Hepatic stellate cell (primary cell): ENCODE measurements at places on chromosomes 12 and 14.

GRCh38 chr12:122282061-122282460, 15.8 kb upstream of the VPS33A start:
- peak; percentile 73 for DNase-seq

- DNase-seq = peak; percentile 88
These were observed 58.6 kb downstream of the TSPAN9 start for GRCh38 chr12:3135522-3136461.

GRCh38 chr12:117015811-117016210, 83.4 kb downstream of the TESC start:
- DNase-seq = no peak

- no peak for DNase-seq
These were observed 96.6 kb upstream of the G2E3 start for GRCh38 chr14:30462358-30462757.

GRCh38 chr14:80560800-80561657, 349.7 kb upstream of the DIO2 start:
- DNase-seq = no peak

GRCh38 chr12:89863968-89864367, 155.3 kb upstream of the ATP2B1 start:
- no peak for DNase-seq

- no peak for DNase-seq
These were observed 333.7 kb downstream of the GLT1D1 start for GRCh38 chr12:129186952-129187351.

DNA sequence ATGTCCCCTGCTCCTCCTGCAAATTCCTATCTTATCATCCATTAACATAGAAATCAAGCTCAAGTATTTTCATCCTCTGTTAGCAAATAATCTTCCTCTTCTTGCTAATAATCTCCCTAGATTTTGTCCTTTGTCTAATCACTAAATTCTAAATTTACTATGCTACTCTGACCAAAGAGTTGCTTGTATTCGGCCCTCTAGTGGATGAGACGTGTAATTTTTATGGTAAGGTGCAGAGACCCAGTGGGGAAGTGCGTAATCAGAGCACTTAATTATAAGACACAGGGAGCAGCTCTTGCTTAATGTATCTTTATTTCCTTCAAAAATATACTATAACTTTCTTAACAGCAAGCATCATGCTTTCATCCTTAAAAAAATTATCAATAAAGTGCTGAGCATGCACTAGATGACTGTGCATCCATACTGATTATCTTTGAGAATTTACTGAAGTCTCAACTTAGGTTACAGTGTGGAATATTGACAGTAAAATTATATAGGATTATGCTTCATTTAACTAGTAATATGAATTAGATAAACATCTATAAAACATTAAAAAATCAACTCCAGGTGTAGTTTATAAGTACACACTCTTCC, 212.6 kb downstream of the SLC16A7 start:
- DNase-seq = peak; percentile 14

- DNase-seq = no peak
These were observed 971.1 kb downstream of the AACS start for GRCh38 chr12:126036348-126036747.

DNA sequence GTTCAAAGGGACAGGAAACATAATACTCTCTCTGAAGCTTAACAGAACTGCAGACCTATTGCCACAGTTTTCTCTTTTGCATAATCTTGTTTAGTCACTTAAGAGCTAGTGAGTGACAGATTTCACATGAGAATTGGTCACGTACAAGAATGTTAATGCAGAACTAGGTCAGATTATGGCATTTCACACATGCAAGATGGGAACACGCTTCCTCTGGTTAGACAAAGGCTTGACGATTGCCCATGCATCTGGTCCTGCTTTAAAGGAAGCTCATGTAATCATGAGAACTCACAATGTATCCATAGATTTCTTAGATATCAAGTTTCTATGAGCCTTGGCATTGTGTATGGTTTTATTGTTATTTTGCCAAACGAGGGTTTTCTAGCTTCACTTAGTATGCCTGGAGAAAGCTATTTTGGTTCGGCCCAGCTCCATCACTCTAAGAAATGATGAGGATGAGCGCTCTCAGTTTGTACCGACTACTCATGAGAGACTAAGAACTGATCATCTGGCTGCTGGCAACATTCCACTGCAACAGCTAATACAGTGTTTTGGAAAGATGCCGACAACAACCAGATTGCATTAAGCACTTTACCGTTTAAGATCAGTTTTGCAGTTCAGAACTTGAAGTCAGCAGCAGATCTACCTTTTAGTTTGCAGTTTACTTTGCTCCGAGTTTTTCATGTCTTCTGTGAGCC, 380.0 kb downstream of the DIO2 start:
- no peak for DNase-seq

GRCh38 chr12:84161296-84161695, 751.3 kb downstream of the SLC6A15 start:
- DNase-seq = no peak

GRCh38 chr12:2940564-2940963, 18.6 kb upstream of the TEAD4 start:
- no peak for DNase-seq

GRCh38 chr14:56297449-56297848, 179.2 kb downstream of the PELI2 start:
- DNase-seq = no peak

DNA sequence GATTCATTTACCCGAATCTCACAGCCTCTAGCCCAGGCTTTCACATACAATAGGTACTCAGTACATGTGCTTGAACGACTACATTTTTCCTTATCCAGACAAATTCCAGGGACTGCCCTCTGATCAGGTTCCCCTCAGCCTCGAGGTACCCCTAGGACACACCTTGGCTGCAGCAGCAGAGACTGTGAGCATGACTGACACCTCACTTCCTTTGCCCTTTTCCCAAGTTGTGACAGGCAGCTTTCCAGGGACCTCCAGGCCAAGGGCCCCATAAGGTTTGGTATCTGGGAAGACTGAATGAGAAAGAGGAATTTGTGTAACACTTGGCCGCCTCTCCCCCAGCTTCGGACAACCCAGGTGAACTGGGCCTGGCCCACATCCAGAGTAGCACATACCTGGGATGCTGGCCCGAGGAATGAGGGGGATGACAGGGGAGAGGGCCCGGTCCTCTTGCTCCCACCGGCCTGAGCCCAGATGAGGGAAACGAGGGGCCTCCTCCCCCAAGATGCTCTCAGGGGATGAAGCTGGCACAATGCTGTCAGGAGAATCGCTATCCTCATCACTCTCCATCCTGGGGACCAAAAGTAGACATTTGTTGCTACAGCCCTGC, 10.2 kb upstream of the PRKAG1 start:
- no peak for DNase-seq

DNA sequence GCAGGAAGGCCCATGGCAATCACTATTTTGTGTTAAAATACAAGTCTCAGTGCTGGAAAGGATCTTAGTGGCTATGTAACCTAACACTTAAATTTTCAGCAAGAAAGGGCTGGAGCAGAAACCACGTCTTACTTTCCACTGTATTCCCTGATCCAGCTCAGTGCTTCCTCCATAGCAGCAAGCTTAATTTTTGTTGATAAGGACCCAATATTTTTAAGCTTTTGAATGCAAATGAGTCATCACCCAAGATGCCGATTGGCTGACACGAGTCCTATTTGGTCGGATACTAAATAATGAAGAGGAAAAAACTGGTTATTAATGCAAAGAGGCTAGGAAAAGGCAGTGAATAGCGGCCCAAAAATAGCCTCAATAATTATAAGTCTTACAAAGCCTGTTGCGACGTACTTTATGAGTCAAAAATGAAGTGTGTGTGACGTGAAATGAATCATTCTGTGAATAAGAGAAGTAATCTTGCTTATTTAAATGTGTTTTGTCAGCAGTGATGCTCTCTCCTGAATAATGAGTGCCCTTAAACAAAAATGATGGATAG, 46.9 kb upstream of the IGF1 start:
- DNase-seq = no peak

DNA sequence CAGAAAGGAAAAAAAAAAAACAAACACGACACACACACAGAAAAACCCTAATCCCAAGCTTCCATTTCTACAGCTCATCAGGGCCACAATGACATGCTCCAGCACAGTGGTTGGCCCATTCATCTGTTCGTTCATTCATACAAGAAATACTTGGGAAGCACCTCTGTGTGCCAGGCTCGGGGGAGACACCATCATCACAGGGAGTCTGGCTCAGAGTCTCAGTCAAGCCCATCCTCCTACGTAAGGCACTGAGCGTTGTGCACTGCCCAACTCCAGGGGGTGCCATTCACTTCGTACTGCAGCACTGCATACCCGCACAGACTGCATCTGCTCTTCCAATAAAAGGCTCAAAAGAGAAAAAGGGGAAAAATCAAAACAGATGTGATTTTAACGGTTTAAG, 15.3 kb downstream of the VPS37B start:
- no peak for DNase-seq

DNA sequence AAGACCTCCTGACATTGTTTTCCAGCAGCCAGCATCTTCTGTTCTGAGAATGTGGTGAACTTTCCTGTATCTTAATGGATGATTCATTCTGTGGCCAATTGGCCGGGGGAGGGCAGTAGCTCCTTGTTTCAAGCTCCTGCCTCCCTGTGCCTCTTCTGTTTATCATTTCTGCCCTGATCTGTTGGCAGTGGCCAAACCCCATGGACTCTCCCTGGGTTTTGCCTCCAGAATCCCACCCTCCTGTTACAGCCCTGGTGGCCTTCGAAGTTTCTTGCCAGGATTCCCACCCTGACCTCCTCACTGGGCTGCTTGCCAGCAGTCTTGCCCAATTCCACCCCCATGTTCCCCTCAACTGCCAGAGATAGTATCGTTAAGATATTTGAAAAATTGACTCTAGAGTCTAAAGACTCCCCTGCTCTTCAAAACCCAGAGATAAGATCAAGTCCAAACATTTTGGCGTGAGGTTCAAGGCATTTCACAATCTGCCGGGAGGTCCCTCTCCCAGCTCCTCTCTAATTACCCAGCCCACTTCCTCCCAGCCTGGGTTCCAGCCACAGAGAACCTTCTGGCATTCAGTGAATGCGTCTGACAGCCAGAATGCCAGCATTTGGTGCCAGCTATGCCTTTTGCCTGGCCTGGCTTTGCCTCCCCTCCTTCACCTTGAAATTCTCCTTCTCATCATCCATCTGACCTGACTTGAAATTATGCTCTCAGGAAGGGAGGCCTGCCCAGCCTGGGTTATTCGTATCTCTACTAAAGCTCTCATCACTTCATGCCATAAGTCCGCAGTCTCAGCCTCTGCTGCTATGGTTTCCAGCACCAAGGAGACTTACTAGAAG, 37.7 kb upstream of the TXNRD1 start:
- DNase-seq = peak; percentile 83

GRCh38 chr14:26199590-26200370, 398.1 kb downstream of the NOVA1 start:
- DNase-seq = no peak

DNA sequence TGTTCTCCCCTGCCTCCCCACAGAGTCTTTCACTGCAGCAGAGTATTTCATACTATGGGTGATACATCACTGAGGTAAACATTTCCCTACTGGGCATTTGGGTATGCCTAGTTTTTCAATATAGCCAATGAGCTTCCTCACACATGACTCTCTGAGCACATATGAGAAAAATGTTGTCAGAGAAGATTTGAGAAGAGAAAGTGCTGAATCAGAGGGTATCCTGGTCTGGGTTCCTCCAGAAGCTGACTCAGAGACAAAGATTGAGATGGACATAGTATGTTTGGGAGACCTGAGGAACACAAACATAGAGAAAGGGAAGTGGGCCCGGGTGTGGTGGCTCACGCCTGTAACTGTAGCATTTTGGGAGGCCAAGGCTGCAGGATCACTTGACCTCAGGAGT, 12.6 kb downstream of the SLC8B1 start:
- DNase-seq = peak; percentile 88

DNA sequence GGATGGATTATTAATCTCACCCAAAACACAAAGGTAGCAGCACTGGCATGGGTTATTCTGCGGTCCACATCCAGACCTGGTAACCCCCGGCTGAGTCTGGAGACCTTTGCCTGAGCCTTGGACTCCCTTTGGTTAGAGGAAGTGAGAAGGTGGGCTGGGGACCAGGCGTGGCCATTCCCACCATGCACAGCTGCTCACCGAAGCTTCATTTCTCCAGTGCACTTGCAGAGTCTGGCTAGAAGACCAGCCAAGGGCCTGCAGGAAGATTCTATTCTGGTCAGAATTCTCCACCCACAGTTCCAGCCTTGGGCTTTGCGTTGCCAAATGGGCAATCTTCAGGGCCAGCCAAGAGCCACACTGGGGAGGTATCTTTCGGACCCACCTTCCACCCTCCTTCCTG, 73.0 kb downstream of the LGMN start:
- DNase-seq = no peak

- peak; percentile 38 for DNase-seq
These were observed 431 bp downstream of the HIP1R start for GRCh38 chr12:122835750-122836026.

- DNase-seq = no peak
These were observed 133.4 kb downstream of the ST8SIA1 start for GRCh38 chr12:22201101-22201500.

GRCh38 chr14:28571636-28572035, 195.0 kb upstream of the FOXG1 start:
- no peak for DNase-seq

GRCh38 chr12:1474041-1474573, 120.3 kb downstream of the FBXL14 start:
- peak; percentile 74 for DNase-seq

GRCh38 chr12:53413485-53414204, 10.0 kb upstream of the AMHR2 start:
- DNase-seq = peak; percentile 41

GRCh38 chr12:85956081-85956480, 82.0 kb downstream of the NTS start:
- DNase-seq = no peak
